H1 (cell line): ENCODE measurements at places on chromosomes 3 and 15.

DNA sequence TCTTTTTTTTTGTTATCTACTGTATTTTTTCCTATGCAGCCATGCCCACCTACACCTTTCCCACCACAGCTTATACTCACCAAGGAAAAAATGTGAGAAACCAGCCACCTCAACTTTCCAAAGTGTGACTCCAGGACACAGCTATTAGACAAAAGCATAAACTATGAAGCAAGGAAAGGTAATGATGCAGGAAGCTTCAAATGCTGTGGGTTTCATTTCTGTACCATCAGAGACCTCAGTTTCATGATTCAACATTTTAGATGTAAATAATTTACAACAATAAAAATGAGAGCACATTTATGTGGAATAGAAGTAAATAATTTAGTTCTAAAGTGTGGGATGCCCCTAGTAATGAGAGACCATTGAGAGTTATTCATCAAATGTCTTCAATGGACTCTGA lies 115.1 kb downstream of the CDIN1 start:
- DNase-seq, result no peak

DNA sequence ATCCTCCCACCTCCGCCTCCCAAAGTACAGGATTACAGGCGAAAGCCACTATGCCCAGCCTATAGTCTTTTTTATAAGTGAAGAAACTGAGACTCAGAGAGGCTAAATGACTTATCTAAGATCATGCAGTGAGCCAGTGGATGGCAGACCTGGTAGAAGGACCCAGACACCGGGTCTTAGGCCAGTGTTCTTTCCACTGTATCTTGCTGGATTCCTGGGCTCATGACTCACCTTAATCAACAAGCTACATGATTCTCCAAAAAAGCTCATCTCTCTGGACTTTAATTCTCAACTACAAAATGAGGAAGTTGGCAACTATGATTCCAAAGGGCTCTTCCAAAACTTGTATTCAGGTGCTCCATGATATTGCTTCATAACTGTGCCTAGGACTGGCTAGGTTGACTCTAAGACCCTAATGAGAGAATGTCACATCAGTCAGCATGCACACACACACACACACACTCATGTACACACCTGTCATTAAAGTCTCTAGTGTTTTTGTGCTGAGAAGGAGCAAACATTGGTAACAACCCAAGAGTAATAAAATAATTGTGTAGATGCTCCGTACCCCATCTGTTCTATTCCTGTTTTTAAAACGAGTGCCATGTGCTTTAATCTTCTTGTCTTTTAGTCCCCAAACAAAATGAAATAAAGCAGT lies 89.7 kb upstream of the SLC4A7 start:
- no peak for DNase-seq

GRCh38 chr3:196406811-196407470 lies 25.3 kb downstream of the UBXN7 start:
- no peak for DNase-seq

DNA sequence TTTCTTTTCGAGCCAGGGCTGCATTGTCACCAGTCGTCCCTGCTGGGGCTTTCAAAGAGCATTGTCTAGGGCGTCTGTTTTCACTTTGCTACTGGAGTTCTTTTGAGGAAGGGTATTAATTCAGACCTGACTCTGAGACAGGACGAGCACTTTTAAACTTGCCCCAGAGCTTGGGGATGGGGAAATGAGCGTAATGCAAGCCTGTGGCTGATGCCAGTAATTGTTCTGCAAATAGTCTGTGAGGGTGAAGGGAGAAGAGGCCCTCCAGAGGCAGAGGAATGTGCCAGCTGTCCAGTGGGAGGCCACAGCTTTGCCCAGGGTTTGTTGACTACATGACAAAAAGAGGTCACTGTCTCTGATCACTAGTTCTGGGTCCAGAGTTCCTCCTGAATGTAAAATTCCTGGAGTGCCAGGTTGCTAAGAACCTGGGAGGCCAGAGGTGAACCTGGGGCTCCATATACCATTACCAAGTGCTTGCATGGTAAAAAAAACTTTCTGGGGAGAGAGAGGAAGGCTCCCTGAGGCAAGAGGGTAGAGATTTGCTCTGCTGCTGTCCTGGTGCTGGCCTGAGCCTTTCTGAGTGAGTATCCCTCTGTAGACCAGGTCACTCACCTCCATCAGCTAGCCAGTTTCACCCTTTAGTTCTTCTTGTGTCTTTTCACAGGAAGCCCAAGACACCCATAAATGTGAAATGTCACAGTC lies 14.8 kb downstream of the EEFSEC start:
- no peak for DNase-seq

- DNase-seq, result no peak
These were observed 27.8 kb downstream of the ADGRG7 start for GRCh38 chr3:100637197-100637631.

DNA sequence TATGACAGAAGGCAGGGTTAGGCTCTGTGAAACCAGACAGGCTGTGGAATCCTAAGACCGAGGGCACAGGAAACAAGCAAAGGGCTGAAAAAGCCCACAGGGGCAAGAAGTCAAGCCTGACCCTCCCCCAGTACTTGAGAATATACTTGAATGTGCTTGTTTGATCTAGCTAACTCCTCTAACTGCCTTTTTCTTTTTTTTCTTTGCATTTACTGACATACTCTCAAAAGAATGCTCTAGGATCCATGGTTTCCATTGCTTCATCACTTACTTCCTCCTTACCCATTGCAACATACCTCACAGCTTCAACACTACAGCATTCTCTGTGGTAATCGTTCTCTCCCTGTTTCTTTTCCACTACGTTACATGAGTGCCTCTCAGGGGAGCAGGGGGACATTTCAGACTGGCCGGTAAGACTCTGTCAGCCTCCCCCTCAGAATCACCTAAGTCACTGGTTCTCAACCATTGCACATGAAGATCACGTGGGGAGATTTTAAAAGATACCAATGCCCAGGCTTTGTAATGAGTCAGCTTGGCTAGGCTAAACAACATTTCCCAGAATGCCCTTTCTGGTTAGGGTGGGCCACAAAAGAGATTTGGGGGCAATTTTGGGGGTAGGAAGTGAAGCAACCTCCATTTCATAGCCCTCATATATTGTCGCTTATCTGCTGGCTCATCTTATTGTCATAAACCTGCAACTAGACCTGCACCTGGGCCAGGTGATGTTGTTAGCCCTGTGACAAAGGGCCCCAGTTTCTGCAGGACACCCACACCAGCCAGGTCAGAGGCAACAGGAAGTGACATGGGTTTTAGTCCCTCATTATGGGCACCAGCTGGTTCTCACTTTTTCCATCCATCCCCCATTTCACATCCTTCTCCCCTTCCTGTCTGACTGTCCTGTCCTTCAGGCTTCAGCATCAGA lies 24.6 kb upstream of the RSL24D1 start:
- no peak for DNase-seq

- DNase-seq, result no peak
These were observed 57.3 kb downstream of the ROBO2 start for GRCh38 chr3:77096966-77097890.

- DNase-seq, result peak; percentile 69
These were observed 4.0 kb upstream of the SEMA3F start for GRCh38 chr3:50150863-50151686.

GRCh38 chr3:20890111-20890519 lies 704.1 kb upstream of the SGO1 start:
- no peak for DNase-seq

DNA sequence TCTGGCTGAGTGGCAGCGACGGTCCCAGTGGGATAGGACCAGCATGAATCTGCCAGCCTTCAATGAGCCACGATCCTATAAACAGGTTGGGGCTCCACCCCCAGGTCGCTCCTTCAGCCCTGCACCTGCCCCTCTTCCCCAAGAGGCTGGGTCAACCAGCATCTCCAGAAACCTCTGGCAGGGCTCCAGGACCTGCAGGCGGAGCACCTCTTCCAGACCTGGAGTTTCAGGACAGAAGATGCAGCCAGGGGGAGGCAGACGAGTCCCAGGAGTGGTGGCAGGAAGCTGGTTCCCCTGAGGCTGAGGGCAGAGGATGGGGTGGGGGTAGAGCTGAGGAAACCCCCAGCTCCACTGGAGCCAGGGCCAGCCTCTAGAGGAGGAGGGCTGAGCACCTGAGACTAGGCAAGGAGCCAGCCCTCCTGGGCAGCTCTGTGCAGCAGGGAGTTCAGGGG lies at the start of gene PLA2G4D:
PLA2G4D (minus strand) TSS at position 51 of the 452 bp plus-strand sequence. CDS start 103 bp downstream, outside the sequence.
- DNase-seq, result no peak

GRCh38 chr3:109109574-109109973 lies 8.4 kb downstream of the MORC1 start:
- DNase-seq, result no peak

DNA sequence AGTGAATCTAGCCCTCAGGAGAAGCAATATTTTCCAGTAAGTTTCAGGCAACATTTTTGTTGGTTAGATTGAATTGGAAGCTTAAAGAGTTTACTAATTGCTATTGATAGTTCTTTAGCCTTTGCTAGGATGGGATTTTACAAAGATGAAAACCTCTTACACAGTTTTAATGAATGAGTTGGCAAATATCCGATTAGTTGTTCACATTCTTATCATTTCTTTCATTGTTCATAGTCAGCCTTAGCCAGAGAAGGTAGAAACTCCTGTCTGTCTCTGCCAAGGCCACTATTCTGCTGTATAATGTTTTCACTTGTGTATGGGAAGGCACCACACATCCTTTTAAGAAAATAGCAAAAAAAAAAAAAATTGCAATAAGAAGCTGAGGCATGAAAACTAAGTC lies 222.0 kb upstream of the MANF start:
- no peak for DNase-seq

GRCh38 chr3:20604659-20605058 lies 418.7 kb upstream of the SGO1 start:
- DNase-seq, result no peak

DNA sequence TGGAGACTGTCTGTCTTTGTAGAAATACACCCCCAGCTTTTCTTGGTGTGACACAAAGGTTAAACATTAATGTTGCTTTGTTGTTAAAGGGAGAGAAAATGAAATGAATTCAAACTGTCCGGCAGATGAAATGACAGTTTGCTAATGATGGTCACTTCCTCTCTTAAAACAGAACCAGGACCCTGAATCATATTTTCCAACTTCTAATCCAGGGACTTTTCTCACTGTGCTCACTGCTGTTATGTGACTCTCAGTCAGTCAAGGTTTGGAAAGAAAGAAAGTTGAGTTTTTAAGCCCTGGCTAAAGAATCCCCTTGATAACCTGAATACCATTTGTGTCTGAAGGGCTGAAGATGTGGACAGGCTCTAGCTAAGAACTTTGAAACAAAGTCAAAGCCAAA lies 215.8 kb downstream of the AGBL1 start:
- DNase-seq, result no peak
